ENCODE measurements at places on chromosomes 13 and 19.

- no peak for DNase-seq
These were observed 108.4 kb downstream of the KLF5 start for GRCh38 chr13:73167028-73167820.

GRCh38 chr13:55403887-55404487 lies 1736.7 kb upstream of the PRR20A start:
- no peak for DNase-seq

GRCh38 chr19:45823182-45823581 lies 8.1 kb upstream of the RSPH6A start:
- DNase-seq: no peak

DNA sequence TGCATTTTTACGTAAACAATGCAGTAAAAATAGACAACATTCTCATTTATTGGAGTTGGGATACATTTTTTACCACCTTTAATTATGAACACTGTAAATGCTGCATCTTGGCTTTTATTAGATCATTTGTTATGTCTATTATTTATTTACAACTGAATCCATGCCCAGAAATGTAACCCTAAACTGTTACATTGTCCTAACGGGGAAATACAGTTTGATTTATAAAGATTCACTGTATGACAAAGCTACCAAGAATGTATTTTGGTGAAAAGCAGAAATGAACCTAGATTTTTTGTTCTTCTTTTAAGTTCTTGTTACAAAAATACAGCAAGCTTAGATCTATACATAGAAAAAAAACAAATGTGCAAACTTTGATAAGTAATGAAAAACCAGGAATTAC lies 1.1 kb downstream of the METTL21C start:
- DNase-seq: no peak

DNA sequence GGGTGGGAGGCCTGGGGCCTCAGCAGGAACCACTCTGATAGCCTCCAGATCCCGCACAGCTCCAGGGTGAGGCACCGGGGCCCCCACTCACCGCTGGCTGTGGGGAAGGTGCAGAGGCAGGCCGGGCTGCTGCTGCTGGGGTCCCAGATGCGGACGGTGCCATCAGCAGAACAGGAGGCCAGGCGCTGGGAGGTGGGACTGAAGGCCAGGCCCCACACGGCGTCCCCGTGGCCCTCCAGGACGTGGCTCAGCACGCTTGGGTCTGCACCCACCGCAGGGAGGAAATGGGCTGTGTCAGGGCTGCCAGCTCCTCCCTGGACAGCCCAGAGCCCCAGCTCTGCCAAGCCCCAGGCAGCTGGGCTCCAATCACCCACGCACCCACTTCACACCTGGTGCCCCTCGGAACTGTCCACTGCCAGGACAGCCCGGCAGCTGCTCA lies 6.1 kb upstream of the PRKD2 start:
- no peak for DNase-seq

DNA sequence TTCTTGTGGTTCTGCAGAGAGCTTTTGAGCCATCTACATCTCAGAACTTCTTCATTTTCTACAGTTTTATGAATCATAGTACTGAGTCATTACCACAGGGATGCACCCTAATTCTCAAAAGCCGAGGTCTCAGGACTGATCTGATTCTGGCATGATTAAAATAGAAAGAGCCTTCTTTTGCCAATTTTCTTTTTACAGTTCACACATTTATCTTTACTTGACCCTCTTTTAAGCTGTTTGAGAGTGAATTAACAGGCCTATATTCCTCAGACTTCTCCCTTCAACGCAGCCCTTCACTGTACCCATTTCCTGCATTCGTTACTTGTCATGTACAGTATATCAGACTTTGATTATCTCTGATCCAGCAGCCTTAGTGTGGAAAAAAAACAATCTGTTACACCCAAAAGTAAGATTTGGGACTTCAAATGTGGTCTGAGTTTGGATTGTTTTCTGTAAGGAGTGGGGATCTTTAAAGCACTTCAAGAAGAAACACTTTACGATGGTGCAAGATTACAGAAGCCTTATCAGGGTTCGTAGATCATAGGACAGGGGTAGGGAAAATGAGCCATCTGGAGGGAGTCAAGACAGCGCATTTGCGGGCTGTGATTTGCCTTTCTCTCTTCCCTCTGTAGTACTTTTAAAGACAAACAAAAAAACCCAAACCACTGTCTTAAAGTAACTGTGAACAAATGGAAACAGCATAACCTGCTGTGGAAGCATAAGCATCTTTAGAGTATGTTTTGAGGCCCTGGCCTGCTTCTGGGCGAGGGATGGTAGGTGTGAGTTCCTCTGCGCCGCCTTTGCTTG lies 15.3 kb upstream of the GPR183 start:
- peak; percentile 67 for DNase-seq

DNA sequence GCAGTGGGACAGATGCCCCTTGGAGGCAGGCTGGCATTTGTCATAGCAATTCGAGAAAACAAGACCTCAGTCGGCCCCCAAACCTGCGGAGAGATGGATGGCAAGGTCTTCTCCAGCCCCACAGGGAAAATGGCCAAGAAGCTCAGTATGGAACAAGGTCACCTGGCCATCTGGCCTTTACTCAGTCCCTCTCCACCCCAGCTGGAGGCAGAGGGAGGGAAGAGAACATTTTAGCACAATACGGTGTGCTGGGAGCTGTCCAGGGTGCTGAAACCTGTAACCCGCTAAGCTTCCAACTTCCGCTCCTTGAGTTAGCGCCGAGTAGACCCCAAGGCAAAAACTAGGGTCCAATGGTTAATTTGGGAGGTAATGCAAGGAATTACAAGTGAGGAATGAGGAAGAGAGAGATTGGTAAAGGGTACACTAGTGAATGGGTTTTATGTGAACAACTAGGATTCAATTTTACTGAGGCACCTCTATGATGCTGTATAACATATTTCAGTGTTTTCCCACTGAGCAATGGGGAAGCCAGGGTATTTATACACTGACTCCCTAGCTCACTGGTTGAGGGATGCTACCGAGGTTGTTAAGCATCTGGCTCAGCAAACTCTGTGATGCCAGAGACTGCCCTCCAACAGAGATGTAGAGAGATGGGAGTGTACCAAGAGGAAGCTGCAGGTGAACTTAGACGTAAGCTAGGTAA lies 64.3 kb downstream of the CACNA1A start:
- peak; percentile 14 for DNase-seq

DNA sequence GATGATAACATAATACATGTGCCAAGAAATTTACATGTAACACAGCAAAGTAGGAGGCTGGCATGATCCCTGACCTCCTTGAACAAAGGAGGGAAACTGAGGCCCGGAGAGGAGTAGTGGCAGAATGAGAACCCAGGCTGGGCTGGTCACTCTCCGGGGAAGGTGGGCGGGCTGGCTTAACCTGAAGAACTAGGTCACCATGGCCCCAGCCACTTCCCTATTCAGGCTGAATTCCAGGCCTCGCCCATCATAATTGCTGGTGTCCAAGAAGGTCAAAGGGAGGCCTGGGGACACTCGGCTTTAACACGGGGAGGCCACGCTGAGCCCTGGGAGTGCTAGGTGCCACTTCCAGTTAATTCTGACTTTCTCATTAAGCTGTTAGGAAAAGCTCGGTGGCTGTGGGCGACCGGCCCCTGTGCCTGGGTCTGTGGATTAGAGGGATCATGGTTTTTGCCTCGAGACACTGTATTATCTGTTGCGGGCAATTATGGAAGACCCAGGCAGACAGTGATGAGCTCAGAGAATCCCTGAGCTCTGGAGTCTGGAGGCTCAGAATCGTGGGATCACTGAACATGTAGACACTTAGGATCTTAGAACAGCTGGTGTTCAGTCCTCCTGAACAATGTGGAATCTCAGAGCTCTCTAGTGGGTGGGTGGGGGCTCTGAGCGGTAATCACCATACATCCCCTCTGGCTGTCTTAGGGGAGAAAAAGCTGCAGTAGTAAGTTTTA lies 5.0 kb upstream of the TINCR start:
- no peak for DNase-seq

DNA sequence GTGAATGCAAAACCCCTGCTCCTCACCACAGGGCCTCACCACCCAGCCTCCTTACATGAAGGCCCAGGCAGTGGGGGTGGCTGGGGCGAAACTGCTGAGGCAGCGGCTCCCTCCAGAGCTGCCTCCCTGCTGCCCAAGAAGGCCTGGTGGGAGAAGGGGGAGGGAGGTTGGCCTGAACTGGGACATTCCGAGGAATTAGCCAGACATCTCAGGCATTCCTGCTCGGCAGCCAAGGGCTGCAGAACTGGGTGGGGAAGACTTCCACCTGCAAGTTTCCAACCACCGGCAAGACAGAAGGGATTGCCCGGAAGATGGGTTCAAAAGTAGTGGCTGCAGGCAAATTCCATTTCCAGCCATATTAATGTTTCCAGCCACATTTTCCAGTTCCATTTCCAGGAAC lies 2.3 kb upstream of the PSPN start:
- DNase-seq: no peak

GRCh38 chr13:110560601-110561343 lies 750 bp downstream of the RAB20 start:
- no peak for DNase-seq

DNA sequence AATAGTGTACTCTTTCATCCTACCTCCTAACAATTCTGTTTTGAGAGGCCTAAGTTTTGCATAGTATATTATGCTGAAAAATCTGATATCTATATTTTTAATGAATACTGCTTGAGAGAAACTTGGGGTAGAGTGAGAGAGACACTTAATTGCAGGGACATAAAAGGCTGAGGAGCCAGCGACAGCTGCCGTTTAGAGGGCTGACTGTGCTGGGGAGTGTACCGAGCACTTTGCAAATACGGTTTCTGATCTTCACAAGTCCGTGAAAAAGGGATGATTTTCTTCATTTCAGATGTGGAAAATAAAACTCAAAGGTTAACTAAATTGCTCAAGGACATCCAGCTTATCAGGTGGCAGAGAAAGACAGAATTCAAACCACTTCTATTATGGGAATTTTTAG lies 97.4 kb downstream of the CAB39L start:
- no peak for DNase-seq

- DNase-seq: peak; percentile 59
These were observed 1.1 kb downstream of the GYS1 start for GRCh38 chr19:48991873-48992580.

DNA sequence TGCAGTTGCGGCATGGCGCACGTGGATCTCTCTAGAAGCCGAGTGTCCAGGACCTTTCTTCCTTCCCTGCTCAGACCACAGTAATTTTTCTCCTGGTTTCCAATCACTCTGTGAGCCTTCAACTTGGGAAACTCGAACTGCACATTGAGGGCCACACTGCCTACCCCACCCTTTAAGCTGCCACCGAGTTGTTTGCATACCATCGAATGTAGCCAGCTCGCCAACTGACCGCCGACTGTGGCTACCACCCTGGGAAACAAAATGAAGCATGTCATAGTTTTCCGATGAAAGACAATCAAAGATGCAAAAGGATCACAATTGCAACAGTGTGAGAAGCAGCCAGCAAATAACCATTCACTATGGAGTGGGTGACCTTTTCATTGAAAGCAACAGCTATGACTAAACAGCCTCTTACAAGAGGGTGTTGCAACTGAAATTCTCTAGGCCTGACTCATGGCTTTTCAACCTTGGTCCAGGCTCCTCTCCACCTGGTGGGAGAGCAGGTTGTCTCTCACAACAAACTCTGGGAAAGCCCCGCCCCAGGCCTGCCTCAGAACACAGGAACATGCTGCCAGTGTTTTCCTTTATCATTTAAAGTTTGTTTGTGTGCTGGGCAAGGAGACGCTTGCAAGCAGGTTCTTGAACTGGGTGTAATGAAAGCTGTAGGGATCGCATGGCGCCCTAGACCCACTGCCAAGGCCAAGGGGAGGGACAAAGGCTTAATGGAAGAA lies 141.7 kb upstream of the SERP2 start:
- DNase-seq: peak; percentile 46

- no peak for DNase-seq
These were observed 324.6 kb downstream of the KLF12 start for GRCh38 chr13:73809561-73809960.
